ENCODE measurements at places on chromosomes 12 and 14. TPM values are rescaled to one million over a fixed set of nuclear protein-coding genes. Genes with fewer than 3 reads are reported as not detected.

POTEG gene
- 2.0 TPM for total RNA-seq

LHX5 gene
- total RNA-seq, result not detected

SSPN gene
- not detected for total RNA-seq

TAS2R13 gene
- 1.2 TPM for total RNA-seq
